ENCODE measurements at places on chromosomes 16 and 17.

DNA sequence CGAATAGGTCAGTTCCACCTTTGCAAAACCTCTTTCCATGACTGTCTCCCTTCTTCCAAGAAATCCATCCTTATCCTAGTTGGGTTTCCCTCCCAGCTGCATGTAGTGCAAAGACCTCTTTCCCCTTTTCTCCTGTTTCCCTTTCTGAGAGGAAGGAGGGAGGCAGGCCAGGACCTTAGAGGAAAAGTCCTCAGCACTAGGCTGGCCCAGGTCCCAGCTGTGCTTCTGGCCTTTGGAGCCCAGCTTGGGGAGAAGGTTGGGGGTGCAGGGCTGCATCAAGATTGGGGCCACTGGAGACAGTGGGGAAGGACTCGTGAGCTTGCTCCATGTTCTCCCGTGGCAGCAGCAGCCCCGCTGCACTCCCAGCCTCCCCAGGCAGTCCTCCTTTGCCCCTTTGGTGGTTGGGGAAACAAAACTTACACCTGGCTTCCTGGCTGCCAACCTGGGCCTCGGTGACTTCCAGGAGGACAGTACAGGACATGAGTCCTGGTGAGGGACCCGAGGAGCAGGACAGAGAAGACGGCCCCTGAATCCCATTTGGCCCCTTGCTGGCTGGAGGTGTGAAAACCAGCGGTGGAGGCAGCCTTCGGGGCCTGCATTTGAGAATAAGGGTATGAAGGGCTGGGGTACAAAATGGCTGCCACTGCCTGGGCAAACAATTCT is 481 bp downstream of the HEXIM2 start:
- DNase-seq, result no peak

GRCh38 chr17:40646791-40647623 is 611 bp downstream of the SMARCE1 start:
- no peak for DNase-seq

DNA sequence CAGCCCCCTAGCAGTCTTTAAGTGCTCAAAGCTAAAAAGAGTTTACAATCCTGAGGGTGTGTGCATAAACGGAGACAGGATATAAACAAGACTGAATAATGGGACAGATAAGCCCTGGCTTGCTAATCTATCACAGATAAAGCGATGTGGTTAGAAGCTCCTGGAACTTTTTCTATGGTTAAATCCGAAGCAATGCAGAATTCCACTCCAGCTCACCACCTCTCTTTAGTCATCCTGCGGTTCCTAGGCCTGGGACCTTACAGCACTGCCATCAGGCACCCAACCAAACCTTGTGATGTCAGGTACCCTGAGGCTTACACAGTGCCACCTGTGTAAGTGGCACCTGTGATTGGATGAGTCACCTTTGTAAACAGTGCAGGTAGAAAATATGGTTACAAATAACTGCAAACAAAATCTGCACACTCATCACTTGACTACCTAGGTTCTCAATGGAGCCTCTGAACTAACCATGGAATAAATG is 31.5 kb upstream of the B4GALNT2 start:
- DNase-seq, result no peak

DNA sequence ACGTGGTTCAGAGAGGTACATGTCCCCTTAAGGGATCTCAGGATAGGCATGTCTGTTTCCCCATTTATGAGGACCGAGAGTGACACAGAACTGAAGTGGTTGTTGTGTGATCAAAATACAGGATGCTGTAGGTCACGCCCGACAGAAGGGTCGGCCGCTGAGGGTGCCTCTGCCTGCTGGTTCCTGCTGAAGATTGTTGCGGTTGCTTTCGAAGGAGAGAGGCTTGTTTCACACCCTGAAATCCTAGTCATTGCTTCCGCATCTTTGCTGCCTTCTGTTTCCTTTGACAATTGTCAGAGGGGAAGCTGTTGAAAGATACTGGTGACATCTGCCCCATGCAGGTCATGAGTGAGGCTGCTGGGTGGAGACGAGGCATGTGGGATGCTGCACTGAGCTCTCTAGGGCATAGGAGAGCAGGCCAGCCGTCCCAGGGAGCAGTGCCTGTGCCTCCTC is 3.8 kb upstream of the NAT9 start:
- DNase-seq, result peak; percentile 63

- no peak for DNase-seq
Observed at GRCh38 chr17:35546487-35546886, 9.0 kb upstream of the SLFN12L start.

DNA sequence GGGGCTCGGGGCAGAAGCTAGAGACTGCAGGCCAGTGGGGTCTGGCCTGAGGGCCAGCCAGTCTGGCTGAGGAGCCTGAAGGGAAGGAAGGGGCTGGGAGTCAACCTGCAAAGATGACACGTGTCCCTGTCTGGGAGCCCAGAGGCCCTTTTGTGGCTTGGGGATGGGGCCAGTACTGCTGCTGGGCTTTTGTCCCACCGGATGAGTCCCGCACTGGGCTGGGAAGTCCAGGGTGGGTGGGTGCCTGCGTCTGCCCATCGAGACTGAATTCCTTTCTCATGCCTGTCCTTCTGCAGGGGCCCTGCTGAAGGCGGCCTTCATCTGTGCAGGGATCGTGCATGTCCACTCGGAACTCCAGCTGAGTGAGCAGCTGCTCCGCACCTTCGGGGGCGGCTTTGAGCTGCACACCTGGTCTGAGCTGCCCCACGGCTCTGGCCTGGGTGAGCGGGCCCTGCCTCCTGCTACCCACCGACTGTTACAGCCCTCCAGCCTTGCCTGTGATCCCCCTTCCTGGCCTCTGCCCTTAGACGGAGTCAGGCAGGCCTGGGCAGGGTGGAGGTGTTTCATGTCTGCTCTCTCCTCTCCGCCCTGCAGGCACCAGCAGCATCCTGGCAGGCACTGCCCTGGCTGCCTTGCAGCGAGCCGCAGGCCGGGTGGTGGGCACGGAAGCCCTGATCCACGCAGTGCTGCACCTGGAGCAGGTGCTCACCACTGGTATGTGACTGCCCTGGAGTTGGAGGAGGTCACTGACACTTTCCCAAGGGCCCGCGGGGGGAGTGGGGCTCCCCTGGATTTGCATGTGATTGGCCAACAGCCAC is 20.9 kb downstream of the FCSK start:
- DNase-seq, result no peak

DNA sequence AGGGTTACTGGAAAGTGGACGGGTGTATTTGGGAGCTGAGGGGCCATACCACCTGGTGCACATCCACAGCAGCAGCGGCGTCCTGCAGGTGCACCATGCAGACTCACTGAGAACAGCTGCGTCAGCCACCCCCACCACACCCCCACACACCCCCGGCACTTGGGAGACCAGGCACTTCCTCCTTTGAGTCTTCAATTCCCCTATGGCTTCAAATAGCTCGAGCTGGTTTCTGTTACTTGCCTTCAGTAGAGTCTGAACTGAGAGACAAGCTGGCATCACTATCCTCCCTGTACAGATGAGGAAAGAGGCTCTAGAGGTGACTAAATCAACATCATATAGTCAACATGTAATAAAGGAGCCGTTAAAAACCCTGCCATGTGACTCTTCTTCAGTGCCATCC is 15.4 kb downstream of the CUEDC1 start:
- DNase-seq, result peak; percentile 61

DNA sequence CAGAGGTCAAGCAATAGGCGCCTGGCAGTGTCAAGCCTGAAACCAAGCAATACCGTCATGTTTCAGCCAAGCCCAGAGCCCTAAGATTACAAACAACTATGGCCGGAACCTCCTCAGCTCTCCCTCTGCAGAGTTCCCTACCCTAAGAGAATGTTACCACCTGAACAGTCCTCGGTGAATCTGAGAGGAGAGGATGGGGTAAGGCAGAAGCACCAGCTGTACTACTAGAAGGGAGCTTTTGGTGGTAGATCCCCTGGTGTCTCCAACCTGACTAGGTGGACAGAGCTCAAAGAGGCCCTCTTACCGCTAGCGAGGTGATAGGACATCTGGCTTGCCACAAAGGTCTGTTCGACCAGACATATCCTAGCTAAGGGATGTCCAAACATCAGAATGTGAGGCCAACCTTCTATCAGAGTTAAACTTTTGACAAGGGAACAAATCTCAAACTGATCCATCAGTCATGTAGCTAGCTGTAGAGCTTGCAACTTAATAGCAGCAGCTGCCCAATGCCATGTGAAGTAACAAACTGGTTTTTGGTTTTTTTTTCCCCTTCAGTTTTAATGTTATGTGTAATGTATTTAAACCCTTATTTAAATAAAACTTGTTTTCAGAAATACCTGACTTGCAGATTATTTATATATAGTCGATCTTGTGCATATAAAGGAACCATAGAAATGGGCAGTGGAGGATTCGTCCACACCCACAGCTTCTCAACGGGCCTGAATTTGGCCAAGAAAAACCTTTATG is 2.5 kb downstream of the EIF1 start:
- no peak for DNase-seq

DNA sequence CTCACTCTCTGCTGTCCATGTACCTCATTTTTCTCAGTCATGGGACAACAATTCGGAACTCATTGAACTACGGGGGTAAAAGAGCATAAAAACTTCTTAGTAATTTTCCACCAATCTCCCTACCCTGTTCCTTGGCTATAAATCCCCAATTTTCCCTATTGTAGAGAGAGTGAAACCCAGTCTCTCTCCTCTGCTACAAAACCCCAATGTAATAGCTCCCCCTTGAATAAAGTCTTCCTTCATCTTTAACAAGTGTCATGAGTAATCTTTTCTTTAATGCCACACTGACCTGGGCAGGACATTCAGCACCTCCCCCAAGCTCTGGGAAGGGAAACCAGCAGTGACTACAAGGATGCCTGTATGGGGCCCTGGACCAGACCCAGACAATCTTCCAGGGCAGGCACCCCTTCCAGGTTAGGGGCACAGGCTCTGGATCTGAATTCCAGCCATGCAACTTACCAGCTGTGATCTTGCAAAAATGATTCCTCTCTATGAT is 10.2 kb upstream of the EIF1 start:
- DNase-seq, result no peak

DNA sequence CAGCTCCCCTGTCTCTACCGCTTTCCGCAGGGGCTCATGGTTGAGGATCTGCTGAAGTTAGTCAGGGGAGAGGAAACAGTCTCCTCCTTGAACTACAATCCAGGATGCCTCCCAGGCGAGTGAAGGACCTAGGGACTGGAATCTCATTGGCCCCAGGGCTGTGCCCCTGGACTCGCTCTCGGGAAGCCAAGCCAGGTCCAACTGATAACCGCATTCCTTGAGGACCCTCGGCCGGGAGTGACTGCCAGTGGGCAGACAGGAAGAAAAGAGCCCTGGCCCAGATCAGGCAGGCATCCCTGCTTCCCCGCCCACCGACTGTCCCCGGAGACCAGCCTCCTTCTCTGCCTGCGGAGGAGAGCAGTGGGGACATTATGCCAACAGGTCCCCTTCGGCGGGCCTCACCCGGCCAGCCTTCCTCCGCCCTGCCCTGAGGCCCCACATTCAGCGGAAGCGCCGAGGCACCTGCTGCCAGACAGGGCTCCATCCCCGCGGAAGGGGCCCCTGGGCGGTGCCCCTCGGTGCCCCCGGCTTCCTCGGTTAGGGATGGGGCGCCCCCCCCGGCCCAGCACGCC is 776 bp downstream of the LRRC75A start:
- DNase-seq, result no peak

DNA sequence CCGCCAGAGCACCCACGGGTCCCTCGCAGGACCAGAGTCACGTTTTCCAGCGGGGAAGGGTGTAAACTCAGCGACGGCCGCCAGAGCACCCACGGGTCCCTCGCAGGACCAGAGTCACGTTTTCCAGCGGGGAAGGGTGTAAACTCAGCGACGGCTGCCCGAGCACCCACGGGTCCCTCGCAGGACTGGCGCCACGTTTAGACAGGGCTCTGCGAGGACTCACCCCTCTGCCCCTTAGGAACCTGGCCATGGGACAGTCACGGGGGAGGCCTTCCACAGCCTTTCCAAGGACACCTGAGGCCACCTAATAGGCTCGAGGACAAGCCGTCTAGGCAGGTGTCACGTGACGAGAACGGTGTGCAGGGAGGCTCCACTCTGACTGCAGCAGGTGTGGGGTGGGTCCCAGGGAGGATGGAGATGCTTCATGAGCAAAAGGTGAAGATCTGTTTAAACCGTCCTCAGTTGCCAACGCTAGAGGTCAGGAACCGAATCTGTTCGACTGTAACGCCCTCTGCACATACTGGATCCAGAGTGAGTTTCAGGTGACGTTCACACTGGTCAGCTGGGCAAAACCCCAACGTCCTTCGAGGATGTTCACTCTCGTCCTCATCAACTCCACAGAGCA is 48.0 kb upstream of the METRNL start:
- no peak for DNase-seq

GRCh38 chr17:69947027-69947759 is 127.8 kb upstream of the KCNJ16 start:
- no peak for DNase-seq

GRCh38 chr16:59697761-59698160 is 963.6 kb upstream of the GOT2 start:
- DNase-seq, result no peak

- no peak for DNase-seq
Observed at GRCh38 chr17:4270736-4271135, 7.0 kb upstream of the ANKFY1 start.

DNA sequence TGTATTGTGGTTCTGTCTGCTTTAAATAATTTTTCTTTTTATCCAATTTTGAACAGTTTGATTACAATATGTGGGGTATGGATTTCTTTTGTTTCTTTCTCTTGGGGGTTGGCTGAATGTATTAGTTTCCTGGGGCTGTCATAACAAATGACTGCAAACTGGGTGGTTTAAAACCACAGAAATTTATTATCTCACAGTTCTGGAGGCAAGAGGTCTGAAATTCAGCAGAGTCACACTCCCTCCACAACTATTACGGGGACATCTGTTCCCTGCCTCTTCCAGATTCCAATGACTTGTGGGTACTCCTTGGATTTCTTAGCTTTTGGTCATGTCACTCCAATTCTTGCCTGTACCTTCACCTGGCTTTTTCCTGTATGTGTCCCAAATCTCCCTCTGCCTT is 23.7 kb downstream of the COX11 start:
- no peak for DNase-seq

GRCh38 chr16:57178793-57179212 is 7.0 kb downstream of the PSME3IP1 start:
- DNase-seq, result no peak

- DNase-seq, result no peak
Observed at GRCh38 chr17:75812096-75813013, 27.7 kb downstream of the UNK start.

- no peak for DNase-seq
Observed at GRCh38 chr16:85137323-85138072, 25.2 kb upstream of the CIBAR2 start.

DNA sequence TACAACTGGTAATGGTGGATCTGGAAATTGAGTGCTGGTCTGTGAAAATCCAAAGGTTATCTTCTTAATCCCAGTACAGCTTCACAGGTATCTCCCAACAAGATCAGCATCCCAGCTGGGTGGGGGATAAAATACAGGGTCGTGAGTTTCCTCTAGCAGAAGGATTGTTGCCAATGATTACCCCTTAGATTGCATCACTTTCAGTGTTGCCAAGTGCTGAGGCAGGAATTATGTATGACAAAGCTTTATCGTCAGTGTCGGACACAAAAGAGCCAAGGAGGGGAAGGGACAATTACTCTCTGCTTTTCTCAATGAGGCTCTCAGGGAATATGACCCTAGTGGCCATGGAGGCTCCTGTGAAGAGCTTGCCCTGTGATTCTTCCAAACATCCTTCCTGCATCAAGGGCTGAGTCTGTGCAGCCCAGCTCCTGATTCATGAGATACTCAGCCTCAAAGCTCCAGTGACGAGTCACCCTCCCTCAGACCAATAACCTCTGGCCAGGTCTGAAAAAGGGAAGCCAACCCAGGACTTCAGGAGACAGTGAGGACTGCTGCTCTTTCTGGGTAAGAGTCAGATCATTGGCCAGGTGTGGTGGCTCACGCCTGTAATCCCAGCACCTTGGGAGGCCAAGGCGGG is 15.0 kb downstream of the OR1F1 start:
- no peak for DNase-seq

- DNase-seq, result no peak
Observed at GRCh38 chr17:66830451-66830850, 4.5 kb upstream of the CACNG5 start.

GRCh38 chr17:49498029-49498615 is 3.0 kb downstream of the NGFR start:
- DNase-seq, result no peak

Measured in GM12891 (cell line).